ENCODE measurements at places on chromosomes 7 and 10. TPM values are rescaled to one million over a fixed set of nuclear protein-coding genes. Genes with fewer than 3 reads are reported as not detected.

Gene LOXL4
- 3.7 TPM for polyA plus RNA-seq

GRCh38 chr7:155227788-155228458 lies 69.8 kb upstream of the INSIG1 start:
- DNase-seq, result no peak

DNA sequence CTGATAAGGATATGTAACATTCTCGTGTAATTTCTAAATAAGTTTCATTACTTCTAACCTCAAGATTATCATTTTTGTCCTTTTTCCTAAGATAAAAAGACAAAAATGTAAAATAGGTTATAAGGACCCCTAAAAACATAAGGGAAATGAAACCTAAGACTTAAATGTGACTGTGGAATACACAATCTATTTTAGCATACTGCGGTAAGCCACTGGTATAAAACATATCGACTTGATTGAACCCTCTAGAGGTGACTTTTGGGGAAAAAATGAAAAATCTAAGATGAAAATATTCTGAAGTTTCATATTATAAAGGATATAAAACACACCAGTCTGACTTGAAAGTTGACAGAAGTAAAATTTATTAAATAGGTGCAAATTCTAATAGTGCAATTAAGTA lies 1.9 kb downstream of the NAMPT start:
- no peak for DNase-seq

GRCh38 chr10:84999929-85000328 lies 671.5 kb downstream of the CCSER2 start:
- DNase-seq, result no peak

DNA sequence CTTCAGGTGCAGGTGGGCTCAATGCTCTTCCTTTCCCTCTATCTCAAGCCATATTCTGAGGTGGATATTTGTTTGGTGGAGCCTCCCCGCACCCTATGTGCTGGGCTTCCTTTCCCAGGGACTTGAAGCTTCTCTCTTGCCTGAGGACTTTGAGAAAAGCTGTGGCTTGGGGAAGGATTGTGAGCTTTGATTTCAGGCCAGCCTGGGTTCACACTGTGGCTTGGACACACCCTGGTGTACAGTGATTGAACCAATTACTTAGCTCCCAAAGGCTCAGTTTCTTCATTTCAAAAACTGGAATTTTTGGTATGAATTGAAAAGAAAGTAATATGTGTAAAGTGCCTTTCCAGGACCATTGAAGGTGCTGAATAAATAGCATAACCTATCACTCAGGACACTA lies 224.5 kb upstream of the GLI3 start:
- no peak for DNase-seq

- DNase-seq, result peak; percentile 33
Measured at GRCh38 chr7:66303454-66304155, 98.5 kb downstream of the TPST1 start.

DNA sequence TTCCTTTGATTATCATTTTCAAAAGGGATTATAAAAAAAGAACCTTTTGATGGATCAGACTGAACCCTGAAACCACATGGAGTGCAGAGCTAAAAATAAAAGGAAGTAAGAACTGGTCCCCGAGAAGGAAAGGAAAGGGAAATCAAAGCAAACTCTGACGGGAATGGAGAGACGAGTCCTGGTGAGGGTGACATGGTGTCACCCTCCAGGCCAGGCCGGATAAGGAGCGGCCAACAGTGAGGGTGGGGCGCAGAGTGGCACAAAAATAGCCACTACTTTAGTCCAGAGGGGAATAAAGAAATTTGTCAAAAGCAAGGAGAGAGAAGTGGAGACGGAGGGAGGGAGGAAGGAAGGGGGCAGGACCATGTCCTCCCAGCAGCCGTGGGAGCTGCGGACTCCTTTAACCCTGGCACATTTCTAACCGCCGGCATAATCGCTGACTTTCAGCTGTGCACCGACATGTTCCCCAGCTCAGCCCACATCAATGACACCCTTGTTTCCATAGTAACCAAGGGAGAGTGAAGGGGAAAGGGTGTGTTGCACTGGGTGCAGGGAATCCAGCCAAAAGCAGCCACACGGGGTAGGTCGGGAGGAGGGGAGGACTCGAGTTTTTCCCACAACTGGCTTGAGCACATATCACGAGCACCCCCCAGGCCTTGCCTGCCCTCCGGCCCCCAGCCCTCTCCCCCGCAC lies 29.7 kb downstream of the TRIM8 start:
- no peak for DNase-seq

DNA sequence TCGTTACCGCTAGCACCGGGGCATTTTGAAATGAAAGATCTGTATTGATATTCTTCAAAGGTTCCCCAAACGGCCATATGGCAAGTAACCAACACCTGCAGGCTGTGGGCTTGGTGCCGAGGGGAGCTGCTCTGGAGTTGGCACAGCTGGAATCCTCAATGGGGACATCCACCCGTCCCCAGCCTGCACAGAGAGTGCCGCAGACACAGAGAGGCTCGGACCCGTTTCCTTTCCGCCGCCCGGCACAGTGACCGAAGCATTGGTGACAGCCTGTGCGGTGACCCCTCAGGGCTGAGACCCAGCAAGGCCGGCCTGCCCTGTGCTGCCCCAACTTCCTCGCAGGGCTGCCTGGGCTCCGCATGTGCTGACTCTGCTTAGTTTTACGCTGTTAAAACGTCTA lies 4.5 kb downstream of the CFAP46 start:
- DNase-seq, result no peak

GRCh38 chr10:50309342-50309741 lies 58.0 kb upstream of the ASAH2 start:
- DNase-seq, result no peak

- DNase-seq, result no peak
Measured at GRCh38 chr10:78121801-78122200, 88.1 kb downstream of the RPS24 start.

Gene MUC3A
- polyA plus RNA-seq, result 0.59 TPM

Gene DEPP1
- polyA plus RNA-seq, result 8.3 TPM

GRCh38 chr10:6868036-6868725 lies 288.1 kb upstream of the PRKCQ start:
- no peak for DNase-seq

DNA sequence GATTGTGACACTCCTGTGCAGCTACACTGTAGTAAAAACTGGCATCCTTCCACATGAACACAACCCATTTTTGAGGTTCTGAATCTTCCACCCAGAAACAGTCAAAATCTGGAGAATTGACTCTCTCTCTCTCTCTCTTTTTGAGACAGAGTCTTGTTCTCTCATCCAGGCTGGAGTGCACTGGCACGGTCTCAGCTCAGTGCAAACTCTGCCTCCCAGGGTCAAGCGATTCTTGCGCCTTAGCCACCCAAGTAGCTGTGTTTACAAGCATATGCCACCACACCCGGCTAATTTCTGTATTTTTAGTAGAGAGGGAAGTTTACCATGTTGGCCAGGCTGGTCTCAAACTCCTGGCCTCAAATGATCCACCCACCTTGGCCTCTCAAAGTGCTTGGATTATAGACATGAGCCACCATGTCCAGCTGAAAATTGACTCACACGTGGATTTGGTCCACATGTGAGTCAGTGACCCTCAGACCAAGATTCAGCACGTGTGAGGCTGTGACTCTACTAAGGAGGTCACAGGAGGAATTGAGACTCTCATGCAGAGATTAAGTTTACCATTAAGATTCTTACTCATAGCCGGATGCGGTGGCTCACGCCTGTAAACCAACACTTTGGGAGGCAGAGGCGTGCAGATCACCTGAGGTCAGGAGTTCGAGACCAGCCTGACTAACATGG lies 12.1 kb upstream of the ZNF107 start:
- DNase-seq, result no peak

Gene MACC1
- 8.6 TPM for polyA plus RNA-seq

- DNase-seq, result no peak
Measured at GRCh38 chr7:42915356-42915755, 3.5 kb upstream of the C7orf25 start.

- DNase-seq, result no peak
Measured at GRCh38 chr7:50821457-50822008, 38.8 kb upstream of the GRB10 start.

DNA sequence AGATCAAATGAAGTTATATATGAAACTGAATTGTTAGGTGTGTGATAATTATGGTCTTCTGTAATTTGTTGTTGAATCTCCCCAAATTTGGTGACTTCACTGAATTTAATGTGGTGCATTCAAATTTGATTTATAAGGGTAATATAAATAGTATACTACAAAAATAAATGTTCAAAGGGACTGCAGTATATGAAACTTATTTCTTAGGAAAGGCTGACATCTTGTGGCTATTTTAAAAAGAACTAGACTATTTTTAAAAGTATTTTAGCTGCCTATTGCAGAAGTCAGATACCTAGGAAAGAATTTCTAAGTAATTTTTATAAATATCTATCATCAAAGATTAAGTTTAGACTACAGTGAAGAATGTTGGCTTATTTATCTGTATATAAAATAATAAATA lies 36.6 kb downstream of the ATRNL1 start:
- peak; percentile 53 for DNase-seq

GRCh38 chr7:27144781-27145164 lies 1.3 kb upstream of the HOXA5 start:
- DNase-seq, result no peak

Gene ASIC3
- polyA plus RNA-seq, result 2.4 TPM

GRCh38 chr10:88979153-88979562 lies 11.4 kb upstream of the FAS start:
- DNase-seq, result no peak

- no peak for DNase-seq
Measured at GRCh38 chr7:24192053-24192452, 91.9 kb upstream of the NPY start.

GRCh38 chr10:111114758-111115500 lies 38.1 kb downstream of the ADRA2A start:
- no peak for DNase-seq

GRCh38 chr7:93242106-93242505 lies 9.9 kb downstream of the VPS50 start:
- DNase-seq, result no peak
